Non-pigmented ciliary epithelial cell (primary cell): ENCODE measurements at places on chromosomes 5 and 9.

GRCh38 chr9:13388157-13388556 lies 108.7 kb upstream of the MPDZ start:
- no peak for DNase-seq

- no peak for DNase-seq
Measured at GRCh38 chr9:134331186-134332025, 5.2 kb downstream of the RXRA start.

DNA sequence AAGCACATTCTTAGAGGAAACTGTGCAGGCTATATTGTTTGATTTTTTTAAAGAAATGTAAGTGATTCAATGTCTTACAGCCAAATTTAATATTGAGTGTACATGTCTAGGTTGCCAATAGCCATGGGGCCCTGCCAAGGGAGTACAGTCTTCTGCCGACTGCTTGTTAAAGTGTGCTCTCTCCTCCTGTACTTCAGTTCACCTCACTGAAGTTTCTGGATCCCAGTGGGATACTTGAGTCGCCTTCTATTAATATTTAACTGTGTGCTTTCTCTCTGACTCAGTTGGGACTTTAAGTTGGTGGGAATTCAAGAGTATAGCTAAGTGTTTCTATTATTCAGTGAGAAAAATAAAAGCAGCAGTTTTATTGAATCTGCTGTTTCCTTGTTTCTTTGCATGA lies 44.5 kb upstream of the C5orf47 start:
- DNase-seq = no peak

- DNase-seq = no peak
Measured at GRCh38 chr5:76199336-76200318, 116.4 kb downstream of the SV2C start.

- no peak for DNase-seq
Measured at GRCh38 chr9:118000581-118000980, 296.4 kb downstream of the TLR4 start.

GRCh38 chr5:80101993-80102392 lies 66.8 kb downstream of the THBS4 start:
- no peak for DNase-seq

GRCh38 chr5:181229996-181230395 lies 6.9 kb downstream of the TRIM41 start:
- no peak for DNase-seq

DNA sequence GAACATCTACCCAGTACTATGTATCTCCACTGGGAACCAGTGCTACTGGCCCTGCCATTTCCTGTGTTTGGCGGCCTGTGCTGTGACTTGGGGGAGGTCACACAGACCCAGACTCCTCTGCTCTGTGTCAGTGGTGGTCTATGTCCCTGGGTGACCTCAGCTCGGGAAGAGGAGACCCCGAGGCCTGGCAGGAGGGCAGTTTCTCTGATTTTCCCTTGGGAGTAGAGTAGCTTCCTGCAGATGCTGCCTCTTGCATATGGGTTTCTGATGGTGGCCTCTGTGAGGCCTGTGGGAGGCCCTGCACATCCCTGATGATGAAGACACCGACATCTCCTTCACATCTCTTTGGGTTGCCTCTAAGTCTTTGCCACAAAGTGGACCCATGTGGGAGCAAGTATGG lies 13.0 kb upstream of the SMIM32 start:
- no peak for DNase-seq

DNA sequence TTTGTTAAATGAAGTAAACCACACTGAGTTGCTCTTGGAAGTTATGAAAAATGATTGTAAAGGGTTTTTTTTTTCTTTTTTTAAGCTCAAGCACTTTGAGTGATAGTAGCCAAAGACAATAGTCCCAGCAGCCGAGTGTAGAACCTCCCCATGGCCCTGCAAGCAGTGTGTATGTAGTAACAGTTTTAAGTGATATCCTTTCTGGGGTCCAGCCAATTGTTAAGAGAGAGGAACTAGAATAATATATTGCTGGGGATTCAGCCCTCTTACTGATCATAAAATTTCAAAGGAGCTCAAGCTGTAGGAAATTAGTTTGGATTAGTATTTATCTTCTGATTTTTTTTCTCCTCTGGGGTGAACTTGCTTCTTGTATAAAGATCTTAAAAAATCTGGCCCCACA lies 43.2 kb downstream of the NPR3 start:
- no peak for DNase-seq

DNA sequence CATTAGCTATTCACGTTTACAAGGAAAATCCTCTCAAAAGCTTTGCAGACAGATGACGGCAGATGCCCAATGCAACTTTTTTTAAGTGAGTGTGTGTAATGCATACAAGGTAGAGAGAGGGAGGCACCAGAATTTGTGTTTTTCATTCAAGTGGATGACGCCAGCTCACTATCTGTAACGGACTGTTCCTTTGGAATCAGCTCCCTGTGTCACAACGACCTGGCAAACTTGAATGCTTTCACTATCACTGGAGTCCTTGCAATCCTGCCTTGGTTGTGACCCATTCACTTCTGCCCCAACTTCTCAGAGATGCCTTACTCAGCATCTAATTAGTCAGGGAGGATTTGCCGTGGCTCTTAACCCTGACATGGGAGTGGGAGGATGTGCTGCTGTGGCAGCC lies 148.5 kb downstream of the BNC2 start:
- DNase-seq = no peak

GRCh38 chr5:102611312-102611711 lies 112.5 kb upstream of the SLCO6A1 start:
- no peak for DNase-seq

- no peak for DNase-seq
Measured at GRCh38 chr5:143557061-143557818, 153.8 kb upstream of the NR3C1 start.

GRCh38 chr5:173582216-173583111 lies 34.0 kb downstream of the BOD1 start:
- DNase-seq = no peak

DNA sequence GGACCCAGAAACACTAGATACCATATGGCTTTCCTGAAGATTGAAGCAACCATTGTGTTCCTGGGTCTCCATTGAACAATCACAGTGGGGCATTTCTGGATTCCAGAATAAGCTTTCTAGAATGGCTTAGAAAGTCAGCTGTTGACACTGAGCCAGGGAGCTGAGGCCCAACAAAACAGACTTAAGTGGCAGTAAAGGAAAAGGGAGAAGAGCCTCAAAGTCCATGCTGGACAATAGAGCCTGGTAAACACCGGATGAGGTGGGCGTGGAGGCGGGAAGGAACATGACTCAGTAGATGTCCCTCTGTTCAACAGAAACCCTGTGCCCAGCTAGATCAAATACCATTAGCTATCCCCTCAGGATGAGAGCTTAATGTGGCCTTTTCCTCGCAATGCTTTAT lies 14.8 kb downstream of the SPARC start:
- no peak for DNase-seq

- DNase-seq = no peak
Measured at GRCh38 chr5:58761407-58761806, 178.5 kb downstream of the RAB3C start.

DNA sequence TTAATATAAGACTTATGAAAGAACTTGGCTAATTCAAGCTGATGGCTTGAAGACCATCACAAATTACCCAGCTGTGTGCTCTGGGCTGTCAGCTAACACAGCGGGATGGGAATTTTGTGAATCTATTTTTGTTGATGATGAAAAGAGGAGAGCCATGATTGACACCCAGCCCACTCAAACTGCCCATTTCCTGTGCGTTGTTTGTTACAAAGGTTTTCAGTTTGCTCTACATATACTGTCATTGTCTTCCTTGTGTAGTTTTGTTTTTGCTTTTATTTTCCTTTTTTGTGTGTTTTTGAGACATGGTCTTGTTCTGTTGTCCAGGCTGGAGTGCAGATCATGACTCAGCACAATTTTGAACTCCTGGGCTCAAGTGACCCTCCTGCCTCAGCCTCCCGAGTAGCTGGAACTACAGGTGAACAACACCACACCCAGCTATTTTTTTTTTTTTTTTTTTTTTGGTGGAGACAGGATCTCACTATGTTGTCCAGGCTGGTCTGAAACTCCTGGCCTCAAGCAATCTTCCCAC lies 400.3 kb downstream of the ICE1 start:
- no peak for DNase-seq

- DNase-seq = no peak
Measured at GRCh38 chr5:6837519-6838110, 124.4 kb downstream of the TENT4A start.

DNA sequence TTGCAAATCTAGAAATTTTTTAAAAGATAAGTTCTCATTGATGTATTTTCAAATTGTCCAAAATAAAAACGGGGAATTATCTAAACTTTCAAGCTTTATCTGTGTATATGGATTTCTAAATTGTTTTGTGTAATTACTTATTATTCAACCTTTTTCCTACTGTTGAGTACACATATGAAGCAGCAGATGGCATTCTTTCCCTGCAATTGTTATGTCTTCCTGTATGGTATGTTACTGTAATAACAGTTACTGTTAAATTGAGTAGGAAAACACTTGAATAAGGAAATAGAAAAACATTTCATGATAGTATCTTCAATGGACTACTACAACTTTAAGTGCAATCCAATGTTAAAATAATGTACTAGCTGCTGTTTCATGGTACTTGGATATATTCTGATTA lies 124.8 kb downstream of the RANBP17 start:
- DNase-seq = no peak

DNA sequence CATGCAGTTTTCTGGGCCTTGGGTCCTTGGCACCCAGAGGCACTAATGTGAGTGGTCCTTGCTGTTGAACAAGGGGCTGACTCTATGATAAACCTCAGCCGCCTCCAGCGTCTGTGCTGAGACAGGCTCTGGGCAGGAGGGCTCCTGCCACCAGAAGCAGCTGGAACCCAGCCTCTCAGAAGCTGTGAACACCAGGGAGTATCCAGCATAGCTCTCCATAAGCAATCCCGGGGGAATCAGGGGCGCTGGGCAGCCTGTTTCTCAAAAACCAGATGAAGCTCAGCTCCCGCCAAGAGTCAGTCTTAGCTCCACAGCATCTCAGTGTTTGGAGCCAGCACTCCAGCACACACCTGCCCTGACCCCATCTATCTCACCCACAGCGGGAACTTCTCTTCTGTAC lies 170.2 kb downstream of the HSPA4 start:
- DNase-seq = no peak

DNA sequence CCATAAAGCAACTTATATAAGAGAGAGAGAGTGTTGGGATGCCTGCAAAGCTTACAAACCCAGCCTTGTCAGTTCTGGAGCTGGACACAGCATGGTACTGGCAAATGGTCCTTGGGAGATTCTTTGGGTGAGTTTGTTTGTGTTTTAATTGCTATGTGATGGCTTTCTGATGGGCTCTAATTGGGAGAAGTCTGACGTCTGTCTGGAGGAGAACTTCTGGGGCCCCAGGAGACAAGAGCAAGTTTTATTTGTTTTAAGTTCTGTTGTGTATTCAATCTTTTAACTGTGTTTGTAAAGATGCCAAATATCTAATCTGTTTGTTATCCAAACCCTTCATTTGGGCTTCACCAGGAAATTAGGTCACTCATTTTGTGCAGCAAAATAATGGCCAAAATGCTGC lies 50.3 kb upstream of the AFAP1L1 start:
- DNase-seq = no peak

- DNase-seq = peak; percentile 89
Measured at GRCh38 chr5:151684690-151685361, 1.9 kb downstream of the SPARC start.

DNA sequence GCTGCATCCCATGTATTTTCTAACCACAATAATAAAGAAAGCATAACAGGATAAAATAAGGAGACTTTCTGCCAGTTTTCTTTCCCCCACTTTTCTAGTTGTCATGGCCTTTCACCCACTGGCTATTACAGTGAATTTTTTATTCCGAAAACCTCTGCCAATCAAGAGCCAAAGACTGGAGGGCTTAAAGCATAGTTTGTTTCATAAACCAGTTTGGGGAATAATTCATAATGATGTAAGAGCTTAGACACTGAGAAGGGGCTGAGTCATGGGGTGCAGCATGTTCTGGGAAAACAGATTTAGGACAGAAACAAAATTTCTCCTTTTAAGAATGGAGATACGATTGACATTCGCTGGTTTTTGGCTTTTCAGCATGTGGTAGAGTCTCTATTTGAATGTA lies 4.4 kb upstream of the GLIPR2 start:
- no peak for DNase-seq

- DNase-seq = no peak
Measured at GRCh38 chr5:151925340-151925739, 689 bp upstream of the GLRA1 start.

DNA sequence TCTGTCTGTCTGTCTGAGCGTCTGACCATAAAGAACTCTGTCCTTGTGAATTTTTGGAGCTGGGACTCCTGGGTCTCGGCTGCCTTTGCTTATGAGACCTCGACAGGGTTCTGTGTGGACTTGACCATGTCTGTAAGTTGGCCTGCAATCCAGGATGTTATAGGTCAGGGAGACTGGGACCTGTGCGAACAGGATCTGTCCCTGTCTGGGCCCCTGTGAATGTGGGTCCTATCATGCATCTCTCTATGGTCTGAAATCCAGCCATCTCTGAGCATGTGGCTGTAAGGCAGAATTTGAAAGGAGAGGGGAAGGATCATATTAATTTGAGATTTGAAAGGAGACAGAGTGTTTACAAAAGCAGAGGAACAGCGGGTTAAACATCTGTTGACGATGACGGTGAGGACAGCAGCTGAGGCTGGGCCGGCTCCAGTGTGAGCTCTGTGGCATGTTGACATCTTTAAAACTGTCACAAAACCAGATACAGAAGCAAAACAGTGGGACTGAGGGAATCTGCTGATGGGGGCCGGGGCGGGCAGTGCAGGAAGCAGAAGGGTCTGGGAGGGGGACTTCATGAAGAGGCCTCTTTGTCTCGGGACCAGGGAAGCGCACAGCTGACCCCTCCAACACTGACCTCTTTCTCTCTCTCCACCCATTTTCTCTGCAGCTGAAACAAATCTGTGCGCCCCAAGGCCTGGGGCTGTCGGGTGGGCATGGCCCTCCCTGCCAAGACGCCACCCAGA lies 19.1 kb upstream of the MVB12B start:
- no peak for DNase-seq

- no peak for DNase-seq
Measured at GRCh38 chr9:131739133-131739958, 530 bp downstream of the RAPGEF1 start.

- DNase-seq = no peak
Measured at GRCh38 chr9:129264388-129264787, 86.3 kb upstream of the IER5L start.

DNA sequence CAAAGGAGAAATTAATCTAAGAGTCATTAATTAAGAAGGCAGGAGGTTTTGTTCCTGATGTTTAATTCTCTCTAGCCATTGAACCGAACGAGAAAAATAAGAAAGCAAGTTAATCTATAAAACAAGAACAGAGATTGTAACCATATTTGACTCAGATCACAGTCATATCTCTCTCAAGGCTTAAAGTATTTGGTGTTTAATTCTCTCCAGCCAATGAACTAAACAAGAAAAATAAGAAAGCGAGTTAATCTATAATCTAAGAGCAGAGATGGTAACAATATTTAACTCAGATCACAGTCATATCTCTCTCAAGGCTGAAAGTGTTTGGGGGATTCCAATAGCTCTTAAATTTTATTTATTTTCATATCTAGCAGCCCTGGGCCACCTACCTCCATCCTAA lies 74.4 kb upstream of the SHISAL2B start:
- DNase-seq = no peak
